ENCODE measurements at places on chromosomes 4 and X.

DNA sequence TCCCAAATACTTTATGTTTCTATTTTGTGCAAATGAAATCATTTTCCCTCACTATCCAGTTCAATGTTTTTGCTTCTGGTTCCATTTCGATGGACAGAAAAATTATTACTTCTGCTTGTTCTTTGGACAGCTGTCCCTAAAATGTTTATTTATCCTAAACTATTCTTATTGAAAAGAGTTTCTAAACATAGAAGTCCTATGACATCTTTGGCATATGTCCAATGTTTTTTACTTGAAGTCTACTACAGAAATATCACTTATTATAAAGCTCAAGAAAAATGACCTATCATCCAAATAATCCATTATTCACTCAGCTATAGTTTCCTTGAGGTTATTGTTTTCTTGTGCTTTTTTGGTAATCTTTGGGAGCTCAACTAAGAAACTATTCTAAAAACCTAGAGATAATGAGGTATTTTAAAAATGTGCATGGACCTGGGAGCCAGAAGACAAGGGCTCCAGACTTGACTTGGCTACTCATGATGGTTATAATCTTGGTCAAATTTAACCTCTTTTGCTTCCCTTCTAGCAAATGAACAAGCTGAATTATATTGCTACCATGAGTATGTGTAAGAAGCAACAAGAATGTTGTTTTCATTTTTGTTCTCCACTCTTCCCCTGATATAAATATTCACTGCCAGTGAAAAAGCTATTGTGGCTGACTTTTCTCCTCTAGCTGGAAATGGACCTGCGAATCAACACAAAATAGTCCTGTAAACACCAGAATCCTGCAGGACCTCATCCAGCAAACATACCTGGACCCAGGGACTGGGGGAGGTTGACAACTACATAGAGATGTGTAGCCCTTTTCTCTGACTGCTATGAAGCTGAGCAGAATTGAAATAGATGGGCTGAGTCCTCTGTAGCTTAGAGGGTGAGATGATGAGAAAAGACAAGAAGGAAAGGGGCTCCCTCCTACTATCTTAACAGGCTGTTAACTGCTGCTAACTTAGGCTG is 137.4 kb downstream of the FRYL start:
- DNase-seq: no peak

- no peak for DNase-seq
These were observed 395.7 kb downstream of the TRIML1 start for GRCh38 chr4:188534917-188535316.

GRCh38 chr4:24547979-24548378 is 36.4 kb downstream of the DHX15 start:
- DNase-seq: no peak

DNA sequence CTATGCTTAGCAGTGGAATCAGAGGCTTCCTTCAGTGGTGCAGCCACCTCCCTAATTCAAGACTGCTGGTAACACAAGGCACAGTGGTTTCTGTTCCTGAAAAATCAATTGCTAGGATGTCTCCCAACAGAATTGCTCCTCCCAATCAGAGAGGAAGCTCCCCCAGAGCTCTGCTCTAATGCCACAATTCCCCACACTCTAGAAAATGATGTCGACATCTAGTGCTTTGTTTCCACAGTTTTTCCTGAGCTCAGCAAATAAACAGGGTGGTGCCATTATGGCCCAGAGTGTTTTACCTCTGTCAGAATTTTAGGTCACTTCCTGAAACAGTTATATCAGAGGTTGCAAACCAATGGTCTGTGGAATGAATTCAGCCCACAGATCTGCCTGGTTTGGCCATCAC is 24.7 kb downstream of the TAB3 start:
- DNase-seq: no peak

- no peak for DNase-seq
These were observed 7.7 kb downstream of the SCML1 start for GRCh38 chrX:17744896-17745523.

DNA sequence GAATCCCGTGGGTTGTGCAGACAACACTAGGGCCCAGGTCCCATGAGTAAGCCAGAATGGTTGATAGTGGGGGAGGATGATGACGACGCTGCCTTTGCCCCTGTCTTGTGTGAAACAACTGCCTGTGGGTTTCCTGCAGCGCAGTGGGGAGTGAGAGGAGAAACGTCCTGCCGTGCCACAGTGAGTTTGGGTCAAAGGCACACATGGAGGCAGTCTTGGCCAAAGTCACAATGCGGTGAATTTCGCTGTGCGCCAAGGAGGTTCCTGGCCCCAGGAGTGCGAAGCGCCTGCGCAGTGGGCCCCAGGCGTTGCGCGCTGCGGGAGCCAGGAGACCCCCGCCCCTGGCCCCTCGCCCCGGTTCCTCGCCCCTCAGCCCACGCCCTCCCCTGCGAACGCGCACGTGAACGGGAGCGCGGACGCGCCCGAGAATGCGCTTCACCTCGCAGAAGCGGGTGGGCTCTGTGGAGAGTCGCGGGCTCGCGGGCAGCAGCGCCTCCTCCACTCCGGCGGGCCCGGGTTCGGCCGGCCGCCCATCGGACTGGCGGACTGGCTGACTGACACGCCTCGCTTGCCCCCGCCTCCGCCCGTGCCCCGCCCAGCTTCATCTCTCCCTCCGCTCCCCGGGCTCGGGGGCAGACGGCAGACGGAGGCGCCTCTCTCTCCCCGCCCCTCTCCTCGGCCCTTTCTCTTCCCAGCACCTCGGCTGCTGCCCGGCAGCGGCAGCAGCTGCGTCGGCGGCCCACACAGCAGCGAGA is at the start of gene NUDT10:
Gene NUDT10 (plus strand): TSS at position 635 of the 755 bp plus-strand sequence. CDS start 144 bp downstream, outside the sequence.
- DNase-seq: peak; percentile 12

DNA sequence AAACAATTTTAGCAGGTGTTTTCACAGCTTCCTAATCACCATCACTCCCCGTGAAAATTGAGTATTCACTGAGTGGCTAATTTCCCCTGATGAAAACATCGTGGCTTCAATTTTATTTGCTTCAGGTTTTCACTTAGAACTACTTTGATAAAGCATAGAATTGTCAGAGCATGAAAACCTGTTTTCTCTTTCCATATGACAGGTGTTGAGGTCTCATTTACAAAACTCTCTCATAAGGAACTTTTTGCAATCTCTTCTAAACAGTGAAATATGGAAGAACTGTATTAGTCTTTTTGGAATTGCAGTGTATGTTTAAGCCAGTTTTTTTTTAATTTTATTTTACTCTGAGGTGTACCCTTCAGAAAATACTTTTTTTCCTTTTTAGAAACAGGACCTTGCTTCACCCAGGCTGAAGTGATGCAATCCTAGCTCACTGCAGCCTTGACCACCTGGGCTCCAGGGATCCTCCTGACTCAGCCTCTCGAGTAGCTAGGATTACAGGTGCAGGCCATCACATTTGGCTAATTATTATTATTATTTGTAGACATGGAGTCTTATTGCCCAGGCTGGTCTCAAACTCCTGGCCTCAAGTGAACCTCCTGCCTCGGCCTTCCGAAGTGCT is 111.2 kb upstream of the RAPGEF2 start:
- DNase-seq: no peak

DNA sequence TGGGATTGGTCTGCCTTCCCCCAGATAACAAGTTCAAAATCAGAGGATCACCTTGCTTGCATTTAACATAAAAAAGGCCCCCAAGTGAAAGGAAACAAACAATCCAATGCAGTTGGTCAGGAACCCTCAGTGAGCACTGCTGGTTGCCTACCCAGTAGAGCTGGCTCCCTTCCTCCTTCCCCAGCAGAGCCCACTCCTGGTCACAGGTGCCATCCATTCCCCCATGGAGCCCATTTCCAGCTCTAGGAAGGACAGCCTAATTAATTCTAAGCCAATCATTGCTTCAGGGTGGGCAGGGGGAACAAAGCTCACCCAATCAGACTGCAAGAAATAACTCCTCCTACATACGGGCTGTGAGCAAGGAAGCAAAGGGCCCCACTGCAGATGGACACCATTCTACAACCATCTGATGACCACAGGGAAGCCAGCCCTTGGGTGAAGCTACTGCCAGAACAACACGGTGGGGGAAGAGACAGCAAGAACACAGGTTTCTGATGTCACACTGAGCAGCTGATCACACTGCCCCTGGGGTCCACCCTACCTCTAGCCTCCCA is 86.5 kb downstream of the SH3KBP1 start:
- DNase-seq: no peak

GRCh38 chrX:82813671-82814078 is 694.4 kb upstream of the POU3F4 start:
- no peak for DNase-seq

DNA sequence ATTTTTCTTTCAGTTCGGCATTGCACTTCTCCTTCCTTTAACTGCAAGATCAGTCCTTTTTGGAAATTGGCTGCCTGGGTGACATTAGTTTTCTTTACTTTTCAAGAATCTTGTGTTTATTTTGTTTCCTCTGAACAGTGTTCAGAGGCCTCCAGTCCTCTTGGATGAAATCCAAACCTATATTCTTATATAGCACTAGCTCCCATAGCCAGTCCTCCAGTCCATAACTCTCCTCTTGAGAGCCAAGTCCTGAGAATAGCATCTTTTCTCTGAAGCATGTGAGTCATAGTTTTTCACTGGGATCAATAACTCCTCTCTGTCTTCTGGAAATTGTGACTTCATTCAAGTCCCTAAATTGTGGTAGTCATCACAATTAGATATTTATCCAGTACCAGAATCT is 357.5 kb downstream of the RAPGEF2 start:
- no peak for DNase-seq

- DNase-seq: no peak
These were observed 53.9 kb upstream of the PDLIM3 start for GRCh38 chr4:185589067-185589836.

- DNase-seq: no peak
These were observed 2.5 kb downstream of the FGFR3 start for GRCh38 chr4:1795299-1796195.

DNA sequence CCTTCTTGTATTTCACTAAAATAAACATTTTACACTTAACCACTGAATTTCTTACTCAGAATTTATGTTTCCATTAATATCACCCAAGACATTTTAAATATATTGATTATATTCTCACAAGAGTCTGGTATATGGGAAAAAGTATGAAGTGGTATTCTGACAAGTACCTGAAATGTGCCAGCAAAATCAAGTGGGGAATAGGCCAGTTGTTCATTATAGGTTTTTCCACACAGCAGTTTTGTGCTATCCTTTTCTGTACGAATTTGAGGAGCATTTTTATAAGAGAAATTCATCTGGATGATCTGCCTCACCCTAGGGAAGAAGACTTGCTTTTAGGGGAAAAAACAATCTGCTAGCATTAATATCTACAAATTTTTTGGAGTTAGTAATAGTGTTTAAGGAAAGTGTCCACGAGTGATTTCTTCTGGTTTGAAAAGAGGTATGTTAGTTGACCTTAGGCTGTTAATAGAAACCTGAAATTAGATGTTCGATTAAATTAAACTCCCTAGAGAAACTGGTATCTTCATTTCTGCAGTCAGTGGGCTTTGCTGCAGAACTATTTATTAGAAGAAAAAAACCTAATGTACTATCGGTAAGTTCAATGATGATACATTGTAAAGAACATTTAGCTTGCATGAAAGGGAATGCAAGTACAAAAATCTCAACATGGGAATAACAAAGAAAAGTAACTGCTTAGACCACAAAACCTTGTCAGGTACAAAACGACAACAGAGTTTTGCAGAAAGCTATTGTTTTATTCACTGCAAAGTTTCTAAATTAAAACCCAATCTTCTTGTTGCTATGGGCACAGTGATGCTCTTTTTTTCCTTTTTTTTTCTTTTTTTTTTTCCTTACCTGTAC is 1.8 kb downstream of the KLF3 start:
- DNase-seq: no peak
